Fibroblast of lung (primary cell): ENCODE measurements at places on chromosomes 12 and 14. TPM values are rescaled to one million over a fixed set of nuclear protein-coding genes. Genes with fewer than 3 reads are reported as not detected.

DNA sequence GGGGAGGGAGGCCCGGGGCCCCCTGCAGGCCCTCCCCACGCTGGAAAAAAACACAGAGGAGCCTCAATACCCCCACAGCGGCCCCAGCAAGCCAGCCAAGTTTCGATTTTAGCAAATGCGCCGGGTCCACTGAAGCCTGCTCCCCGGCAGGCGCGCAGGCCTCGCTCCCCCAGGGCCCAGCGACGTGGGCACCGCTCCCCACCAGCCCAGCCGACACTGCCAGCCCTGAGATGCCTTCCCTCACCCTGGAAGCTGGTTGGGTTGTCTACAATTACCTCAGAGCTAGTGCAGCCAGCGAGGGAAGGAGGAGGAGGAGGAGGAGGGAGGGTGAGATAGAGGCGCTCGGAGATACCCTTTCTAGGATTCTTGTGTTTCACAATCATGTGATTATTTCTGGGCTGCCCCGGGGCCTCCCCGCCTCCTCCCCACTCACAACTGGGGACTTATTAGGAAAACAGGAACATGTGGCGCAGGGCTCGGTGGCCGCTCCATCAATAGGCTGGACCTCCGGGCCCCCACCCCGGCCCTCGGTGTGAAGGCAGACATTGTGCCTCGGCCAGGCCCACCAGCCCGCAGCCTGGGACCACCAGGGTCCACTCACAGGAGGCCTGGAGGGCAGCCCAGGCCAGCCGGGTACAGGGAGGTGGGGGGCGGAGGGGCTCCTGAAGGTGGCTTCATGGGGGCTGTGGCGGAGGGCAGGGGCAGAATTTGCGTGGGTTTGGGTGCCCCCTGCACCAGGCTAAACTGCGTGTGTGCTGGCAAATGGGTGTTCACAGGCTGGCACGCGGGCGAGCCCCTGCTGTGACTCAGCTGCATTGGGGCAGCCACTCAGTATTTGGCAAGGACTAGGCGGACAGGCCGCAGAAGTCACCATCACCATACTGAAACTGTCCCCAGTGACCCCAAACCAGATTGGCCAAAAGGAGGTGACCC is 109.9 kb downstream of the NCOR2 start:
- H3K4me3 ChIP-seq = no peak overlapping the region
- peaks cover 11% of the 10 kb centered on the region for H3K36me3 ChIP-seq
- peaks cover 27% of the 10 kb centered on the region for H3K4me1 ChIP-seq
- peak; percentile 47 for DNase-seq
- no peaks in the 10 kb centered on the region for H3K27me3 ChIP-seq

DNA sequence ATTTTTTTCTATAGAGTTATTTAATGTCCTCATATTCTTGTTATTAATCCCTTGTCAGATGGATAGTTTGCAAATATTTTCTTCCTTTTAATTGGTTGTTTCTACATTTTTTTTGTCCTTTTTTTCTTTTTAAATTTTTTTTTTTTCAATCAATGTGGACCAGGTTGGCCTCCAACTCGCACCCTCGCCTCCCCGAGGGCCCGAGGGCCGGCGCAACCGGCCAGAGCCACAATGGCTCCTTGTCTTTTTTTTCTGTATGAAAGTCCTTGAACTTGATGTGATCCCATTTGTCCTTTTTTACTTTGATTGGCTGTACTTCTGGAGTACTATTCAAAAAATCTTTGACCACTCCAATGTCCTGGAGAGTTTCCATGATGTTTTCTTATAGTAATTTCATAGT is 17.7 kb upstream of the SLCO1B1 start:
- no peaks in the 10 kb centered on the region for H3K36me3 ChIP-seq
- no peak overlapping the region for H3K27ac ChIP-seq
- H3K4me1 ChIP-seq = no peaks in the 10 kb centered on the region
- H3K4me3 ChIP-seq = no peak overlapping the region
- no peaks in the 10 kb centered on the region for H3K27me3 ChIP-seq

GRCh38 chr12:60926256-60926655 is 1330.4 kb downstream of the SLC16A7 start:
- H3K27ac ChIP-seq = no peak overlapping the region
- H3K27me3 ChIP-seq = no peaks in the 10 kb centered on the region
- H3K4me3 ChIP-seq = no peak overlapping the region
- no peaks in the 10 kb centered on the region for H3K4me1 ChIP-seq
- H3K36me3 ChIP-seq = no peaks in the 10 kb centered on the region

- DNase-seq = no peak
- H3K4me1 ChIP-seq = no peaks in the 10 kb centered on the region
- H3K27me3 ChIP-seq = peaks cover 2% of the 10 kb centered on the region
- H3K4me3 ChIP-seq = no peak overlapping the region
- no peaks in the 10 kb centered on the region for H3K36me3 ChIP-seq
- H3K27ac ChIP-seq = no peak overlapping the region
Measured at GRCh38 chr14:75549169-75549568, 26.9 kb downstream of the BATF start.

SLC7A8 gene
- total RNA-seq = 5.1 and 10.2 TPM in 2 replicates
